Cardiac septum (tissue), 1 donor: ENCODE measurements at places on chromosomes 5 and 9.

DNA sequence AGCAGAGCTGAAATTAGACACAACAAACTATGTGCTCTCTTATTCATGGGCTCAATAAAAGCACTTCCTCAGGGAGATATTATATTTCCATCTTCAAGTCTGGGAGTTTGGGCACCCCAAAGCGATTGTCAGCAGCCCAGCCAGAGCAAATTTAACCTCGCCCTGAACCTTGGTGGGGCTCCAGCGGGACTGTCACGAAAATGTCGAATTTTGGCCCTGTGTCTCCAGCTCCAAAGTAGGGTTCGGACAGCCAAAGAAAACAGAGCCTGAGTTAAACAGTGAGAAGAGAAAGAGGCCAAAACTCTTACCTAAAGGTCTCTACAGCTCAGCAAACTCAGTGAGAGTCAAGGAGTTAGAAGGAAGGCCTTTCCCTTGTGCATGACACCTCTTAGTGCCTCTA lies 432.9 kb downstream of the SPATA31D1 start:
- DNase-seq: no peak

DNA sequence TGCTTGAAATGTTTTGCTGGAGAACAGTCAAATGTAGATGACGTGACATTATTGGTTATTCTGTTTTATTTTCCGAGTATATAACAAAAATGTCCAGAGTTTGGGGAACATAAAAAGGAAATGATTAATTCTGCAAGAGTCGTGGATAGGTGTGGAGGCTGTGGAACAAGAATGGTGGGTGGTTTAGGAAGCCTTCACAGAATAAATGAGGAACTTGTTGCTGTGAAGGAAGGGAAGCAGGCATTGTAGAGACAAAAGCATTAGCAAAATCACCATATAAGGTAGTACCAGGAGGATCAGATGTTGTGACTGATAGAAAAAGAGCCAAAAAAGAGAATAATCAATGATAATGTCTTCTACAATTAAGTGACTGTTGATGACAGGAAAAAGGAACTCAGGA lies 66.2 kb upstream of the CNTLN start:
- no peak for DNase-seq

DNA sequence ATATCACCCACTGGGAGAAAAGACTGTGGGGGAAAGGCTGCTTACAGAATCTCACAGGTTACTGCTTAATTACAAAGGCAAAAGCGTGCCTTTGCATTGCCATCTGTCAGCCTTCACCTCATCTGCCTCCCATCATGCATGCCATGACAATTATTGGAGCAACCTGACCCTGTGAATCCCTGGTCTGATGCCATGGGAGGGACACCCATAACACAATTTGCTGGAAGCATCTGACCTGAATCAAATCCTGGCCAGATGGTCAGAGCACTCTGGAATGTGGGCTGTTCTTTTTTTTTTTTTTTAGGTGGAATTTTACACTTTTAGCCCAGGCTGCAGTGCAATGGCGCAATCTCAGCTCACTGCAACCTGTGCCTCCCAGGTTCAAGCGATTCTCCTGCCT lies 11.6 kb upstream of the RETREG1 start:
- no peak for DNase-seq

- no peak for DNase-seq
These were observed 37.5 kb downstream of the SPOCK1 start for GRCh38 chr5:137461391-137462264.

- no peak for DNase-seq
These were observed 55.5 kb upstream of the RASGRF2 start for GRCh38 chr5:80904533-80905187.

DNA sequence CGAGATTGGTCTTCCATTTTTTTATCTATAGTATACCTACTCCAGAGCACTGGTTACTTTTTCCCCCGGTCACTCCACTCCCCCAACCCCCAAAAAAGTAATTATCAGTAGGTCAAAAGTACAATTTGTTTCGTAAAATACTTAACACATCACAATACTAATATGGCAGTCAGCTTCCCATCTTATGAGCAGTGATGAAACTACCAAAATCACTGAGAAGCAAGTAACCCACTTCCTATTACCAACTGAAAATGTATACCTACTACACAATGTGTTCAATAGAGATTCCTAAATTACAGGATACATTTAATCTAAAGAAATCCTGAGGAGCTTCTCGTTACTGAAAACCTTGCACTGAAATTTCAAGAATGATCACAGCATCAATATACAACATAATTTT lies 1.9 kb downstream of the CERT1 start:
- no peak for DNase-seq

GRCh38 chr5:153496835-153497234 lies 6.4 kb downstream of the GRIA1 start:
- no peak for DNase-seq

GRCh38 chr5:74408150-74409043 lies 232.1 kb downstream of the ENC1 start:
- DNase-seq: no peak

- DNase-seq: no peak
These were observed 144.4 kb downstream of the BNC2 start for GRCh38 chr9:16726029-16726428.

- no peak for DNase-seq
These were observed 9.9 kb downstream of the SLC25A25 start for GRCh38 chr9:128077847-128078503.

DNA sequence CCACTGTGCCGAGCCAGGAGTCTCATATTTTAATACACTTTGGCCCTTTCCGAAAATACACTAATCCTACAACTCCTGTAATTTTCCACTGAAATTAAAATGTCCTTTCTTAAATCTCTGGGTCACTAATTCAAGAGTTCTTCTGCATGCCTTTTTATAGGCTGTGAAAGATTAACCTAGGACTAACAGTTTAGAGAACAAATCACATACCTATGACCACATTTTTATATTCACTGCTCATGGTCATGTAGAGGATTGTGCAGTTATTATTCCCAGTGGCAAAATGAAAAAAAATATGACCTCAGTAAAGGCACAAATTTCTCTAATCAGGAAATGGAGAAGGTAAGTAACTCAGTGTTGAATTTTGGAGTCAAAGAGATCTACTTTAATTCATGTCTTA lies 33.4 kb downstream of the SLCO4C1 start:
- DNase-seq: no peak

GRCh38 chr9:134234001-134234660 lies 69.8 kb upstream of the RNU6ATAC start:
- DNase-seq: no peak

GRCh38 chr5:6845856-6846255 lies 132.6 kb downstream of the TENT4A start:
- DNase-seq: no peak

GRCh38 chr5:36881807-36882206 lies 5.2 kb downstream of the NIPBL start:
- no peak for DNase-seq

DNA sequence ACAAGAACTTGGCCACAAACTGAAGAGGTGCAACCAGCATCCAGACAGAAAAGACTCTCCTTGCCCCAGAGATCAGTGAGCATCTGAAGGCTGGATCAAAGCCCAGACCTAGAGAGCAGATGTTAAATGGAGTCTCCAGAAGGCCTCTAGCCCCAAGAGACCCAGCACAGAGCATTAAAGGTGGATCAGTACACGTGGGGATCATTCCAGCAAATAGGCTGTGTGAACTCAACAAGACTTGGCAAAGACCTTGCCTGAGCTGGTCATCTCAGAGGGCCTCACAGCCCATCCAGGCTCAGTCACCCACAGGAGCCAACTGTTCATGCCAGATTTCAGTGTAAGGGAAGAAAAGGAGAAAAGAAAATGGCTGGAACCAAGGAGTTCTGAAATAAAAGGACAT lies 214.0 kb downstream of the ENC1 start:
- no peak for DNase-seq

DNA sequence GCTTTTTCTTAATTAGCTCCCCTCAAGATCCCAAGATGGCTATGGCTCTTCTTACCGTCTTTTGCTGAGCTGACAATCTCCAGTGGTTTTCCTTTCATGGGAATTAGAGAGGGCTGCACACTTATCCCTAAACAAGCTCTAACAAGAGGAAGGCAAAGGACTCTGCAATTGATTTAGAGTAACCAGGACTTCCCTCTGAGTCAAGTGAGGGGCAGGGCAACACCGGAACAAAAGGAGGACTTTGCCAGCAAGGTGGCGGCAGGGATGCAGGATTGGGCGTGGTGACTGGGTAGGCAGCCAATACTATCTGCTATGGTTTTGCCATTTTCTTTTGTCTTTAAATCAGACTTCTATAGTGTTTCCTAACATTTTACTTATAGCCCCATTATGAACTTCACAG lies 9.8 kb downstream of the SLC44A1 start:
- DNase-seq: no peak

GRCh38 chr9:72327631-72328030 lies 37.4 kb downstream of the ZFAND5 start:
- no peak for DNase-seq

- no peak for DNase-seq
These were observed 43.2 kb upstream of the NR3C1 start for GRCh38 chr5:143446535-143447226.

DNA sequence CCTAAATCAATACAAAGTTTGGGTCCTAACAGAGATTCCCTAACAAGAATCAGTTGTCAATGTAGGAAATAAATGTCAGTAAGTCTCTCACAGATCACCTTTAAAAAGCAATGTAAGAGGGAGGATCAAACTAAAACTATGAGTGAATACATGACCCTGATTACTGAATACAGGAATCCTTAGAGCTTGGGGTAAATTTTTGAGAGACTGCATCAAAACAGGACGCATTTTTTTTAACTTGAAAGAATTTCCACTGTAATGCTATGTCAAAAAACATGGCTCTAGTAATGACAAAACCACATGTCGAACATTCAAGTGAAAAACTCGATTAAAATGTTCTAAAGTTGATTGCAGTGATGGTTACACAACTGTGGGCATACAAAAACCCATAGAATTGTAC lies 21.9 kb downstream of the ZDHHC21 start:
- no peak for DNase-seq
